ENCODE measurements at places on chromosomes 7 and 10.

GRCh38 chr7:2621061-2621828 lies 10.5 kb upstream of the TTYH3 start:
- no peak for DNase-seq

DNA sequence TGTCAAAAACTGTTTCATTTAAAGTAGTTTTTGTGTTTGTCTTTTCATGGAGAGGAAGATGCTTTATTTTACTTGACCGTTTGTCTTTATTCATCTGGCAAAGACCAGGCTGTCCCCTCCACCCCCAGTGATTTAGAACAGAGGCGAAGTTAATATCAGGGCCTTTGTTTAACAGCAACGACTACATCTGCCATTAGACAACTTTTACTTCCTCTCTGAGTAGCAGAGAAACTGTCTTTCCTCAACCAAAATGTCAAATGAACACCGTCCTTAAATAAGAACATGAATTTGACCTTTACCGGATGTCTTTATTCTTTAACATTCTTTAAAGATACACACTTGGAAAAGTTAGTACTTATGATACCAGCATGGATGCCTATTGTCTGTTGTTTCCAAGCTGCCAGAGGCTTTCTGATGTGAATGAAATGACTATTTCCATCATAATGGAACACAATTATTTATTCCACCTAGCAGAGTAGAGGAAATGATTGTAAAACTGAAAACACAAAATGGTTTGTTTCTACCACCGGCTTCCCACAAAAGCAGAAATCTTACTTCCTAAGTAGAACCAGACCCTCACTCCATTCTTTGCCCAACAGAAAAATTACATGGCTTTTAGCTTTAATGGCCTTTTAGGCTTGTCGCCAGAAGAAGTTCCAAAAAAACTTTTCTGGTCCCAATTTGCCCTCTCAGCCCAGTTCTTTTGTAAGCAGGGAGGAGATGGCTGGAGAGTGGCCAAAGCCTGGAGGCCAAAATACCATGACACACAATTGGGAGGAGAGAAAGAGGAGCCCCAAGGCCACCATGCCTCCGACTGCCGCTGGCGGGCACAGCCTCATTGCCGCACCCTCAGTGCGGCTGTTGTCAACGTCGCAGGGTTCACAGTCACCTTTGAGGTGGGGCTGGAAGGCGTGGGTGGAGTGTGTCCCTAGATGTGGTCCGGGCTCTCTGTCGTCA lies 168.5 kb downstream of the TEX36 start:
- no peak for DNase-seq

DNA sequence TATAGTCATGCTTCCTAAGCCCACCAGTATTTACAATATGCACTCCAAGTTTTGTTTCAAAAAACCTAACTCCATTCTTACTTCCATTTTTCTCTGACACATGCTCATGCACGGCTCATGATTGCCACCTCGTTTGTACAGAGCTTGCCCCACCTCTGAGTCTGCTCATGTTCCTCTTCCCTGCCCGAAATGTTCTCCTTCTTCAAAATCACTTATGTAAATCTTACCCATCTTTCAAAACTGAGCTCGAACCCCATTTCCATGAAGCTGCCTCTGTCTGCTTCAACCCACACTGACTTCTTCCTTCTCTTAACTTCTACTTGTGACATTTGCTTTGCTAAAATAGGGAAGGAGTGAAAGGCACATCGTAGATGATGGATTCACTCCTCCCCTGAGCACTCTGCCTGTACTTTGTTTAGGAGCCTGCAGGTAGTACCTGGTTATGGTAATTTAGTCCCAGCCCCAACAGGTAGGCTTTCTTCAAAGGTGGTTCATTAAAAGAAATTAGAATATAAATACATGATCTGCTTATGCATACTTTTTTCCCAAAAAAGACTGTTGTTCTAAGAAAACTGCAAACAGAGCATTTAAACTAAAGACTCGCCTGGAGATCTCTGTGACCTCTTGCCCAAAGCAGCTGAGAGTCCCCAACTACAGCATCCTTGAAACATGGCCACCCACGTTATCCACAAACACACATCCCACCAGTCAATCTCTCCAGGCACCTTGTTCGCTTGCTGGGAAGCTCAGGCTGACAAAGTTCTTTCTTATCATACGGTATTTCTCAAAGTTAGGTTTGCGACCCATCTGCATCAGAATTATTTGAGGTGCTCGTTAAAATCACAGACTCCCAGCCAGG lies 172.0 kb downstream of the DGKI start:
- DNase-seq, result no peak

- no peak for DNase-seq
Observed at GRCh38 chr7:142855114-142855743, 353 bp downstream of the EPHB6 start.

DNA sequence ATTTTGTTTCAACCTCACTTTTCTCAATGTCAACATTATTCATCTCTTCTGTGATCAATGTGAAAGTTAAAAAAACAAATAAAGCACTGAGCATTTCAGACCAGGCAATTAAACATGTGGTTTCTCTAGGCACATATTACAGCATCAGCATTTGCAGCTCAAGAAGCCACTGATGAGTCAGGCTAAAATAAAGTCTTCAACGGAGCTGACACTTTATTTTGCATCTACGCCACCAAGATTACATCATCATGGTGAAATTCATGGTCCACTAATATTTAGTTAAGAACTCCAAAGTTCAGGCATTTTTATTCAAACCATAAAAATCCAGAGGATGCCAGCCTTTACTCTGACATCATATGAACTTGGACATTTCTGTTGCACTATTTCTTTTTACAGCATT lies 33.0 kb downstream of the MAGI2 start:
- DNase-seq, result no peak

DNA sequence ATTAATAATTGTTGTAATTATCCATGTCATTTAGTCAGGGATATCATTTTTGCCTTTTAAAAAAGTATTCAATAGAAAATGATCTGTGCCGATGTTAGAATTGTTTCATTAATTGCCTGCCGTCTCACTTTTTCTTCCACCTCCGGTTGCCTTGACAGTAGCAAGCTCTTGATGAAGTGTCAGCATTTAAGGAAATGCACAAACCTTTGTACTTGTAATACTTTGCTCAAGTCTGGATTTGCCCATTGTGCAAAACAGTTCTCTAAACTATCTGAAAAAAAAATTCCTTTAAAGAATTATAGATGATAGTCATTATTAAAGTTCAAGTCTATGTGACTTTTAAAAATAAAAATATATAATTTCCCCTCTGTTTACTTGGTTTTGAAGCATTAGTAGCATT lies 619.7 kb downstream of the GATA3 start:
- DNase-seq, result no peak

DNA sequence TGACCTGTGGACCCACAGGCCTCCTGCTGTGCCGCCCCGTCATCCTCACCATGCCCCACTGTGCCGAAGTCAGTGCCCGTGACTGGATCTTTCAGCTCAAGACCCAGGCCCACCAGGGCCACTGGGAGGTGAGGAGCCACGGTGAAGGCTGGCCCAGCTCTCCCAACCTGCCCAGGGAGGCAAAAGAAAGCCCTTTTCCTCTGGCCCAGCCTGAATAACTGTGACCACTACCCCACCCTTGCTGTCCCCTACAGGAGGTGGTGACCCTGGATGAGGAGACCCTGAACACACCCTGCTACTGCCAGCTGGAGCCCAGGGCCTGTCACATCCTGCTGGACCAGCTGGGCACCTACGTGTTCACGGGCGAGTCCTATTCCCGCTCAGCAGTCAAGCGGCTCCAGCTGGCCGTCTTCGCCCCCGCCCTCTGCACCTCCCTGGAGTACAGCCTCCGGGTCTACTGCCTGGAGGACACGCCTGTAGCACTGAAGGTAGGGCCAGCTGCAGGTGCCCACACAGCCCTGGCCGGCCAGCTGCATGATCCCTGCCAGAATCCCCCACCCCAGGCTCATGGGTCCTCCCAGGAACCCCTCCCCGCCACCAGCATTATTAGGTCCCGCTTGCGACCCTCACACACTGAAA lies 25.5 kb upstream of the SLC29A3 start:
- no peak for DNase-seq

GRCh38 chr7:46387646-46388045 lies 466.6 kb upstream of the IGFBP3 start:
- DNase-seq, result no peak

- no peak for DNase-seq
Observed at GRCh38 chr10:117442521-117442920, 67.3 kb upstream of the PDZD8 start.

GRCh38 chr7:35263396-35263795 lies 9.5 kb upstream of the TBX20 start:
- no peak for DNase-seq

GRCh38 chr10:119700321-119700954 lies 25.4 kb upstream of the INPP5F start:
- DNase-seq, result no peak

- no peak for DNase-seq
Observed at GRCh38 chr10:78910476-78910875, 158.3 kb upstream of the ZMIZ1 start.

- DNase-seq, result no peak
Observed at GRCh38 chr10:110910138-110910537, 8.8 kb downstream of the BBIP1 start.

DNA sequence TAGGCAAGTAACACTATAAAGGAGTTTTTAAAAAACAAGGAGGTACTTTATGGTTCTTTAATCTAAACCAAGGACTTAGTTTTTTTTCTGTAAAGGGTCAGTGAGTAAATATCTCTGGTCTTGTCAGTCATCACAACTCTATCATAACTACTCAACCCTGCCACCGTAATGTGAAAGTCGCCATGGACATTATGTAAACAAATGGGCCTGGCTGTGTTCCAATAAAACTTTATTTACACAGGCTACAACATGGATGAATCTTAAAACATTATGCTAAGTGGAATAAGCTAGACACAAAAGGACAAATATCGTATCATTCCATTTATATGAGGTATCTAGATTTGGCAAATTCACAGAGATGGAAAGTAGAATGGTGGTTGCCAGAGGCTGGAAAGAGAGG lies 60.8 kb upstream of the SP4 start:
- DNase-seq, result no peak

DNA sequence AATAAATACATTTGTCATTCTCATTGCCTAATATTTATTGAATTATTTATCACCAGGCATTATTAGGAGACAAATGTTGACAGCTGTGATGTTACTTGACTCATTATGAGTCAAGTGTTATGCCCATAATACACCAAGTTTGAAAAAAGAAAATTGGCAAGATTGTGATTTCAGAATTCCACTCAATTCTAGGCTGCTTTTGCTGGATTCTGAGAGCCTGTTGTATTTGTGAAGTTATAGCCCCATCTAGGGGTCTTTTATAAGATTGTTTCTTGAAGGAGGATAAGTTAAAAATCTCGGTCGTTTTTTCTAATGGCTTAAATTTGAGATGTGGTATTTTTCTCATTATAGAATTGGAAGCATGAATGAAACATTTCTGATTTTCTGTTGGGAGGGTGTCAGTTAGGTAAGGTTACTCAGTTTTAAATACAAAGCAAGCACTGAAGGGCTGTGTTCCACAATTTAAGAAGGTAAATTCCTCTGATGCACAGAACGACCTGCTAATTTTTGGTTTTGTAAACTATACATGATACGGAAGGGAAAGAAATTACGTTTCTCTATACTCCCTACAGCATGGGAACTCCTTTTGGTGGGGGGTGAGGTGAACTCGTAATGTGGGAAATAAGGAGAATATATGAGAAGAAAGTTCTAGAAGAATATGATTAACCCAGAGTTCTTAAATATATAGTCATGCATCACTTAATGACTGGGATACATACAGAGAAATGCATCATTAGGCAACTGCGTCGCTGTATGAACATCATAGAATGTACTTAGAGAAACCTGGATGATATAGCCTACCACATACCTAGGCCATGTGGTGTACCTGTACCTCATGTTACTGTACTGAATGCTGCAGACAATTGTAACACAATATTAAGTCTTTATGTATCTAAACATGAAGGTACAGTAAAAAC lies 2.6 kb downstream of the STK31 start:
- no peak for DNase-seq
